CD4-positive, alpha-beta T cell (primary cell): ENCODE measurements at places on chromosomes 12 and 14.

DNA sequence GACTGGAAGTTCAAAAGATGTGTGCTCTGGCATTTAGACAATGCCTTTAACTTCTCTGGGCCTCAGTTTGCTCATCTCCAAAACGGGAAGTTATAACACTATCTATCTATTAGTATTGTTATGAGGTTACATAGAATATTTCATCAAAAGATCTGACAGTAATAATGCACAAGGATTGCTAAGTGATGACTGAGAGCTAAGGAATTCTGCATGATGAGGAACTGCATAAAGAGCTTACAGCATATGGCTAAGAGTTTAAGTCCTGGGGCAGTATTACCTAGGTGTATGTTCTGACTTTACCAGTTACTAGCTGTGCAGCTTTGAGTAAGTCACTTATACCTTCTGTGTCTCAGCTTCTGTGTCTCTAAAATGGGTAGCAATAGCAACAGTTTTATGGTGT is 160.1 kb upstream of the TMPO start:
- no peak for DNase-seq

DNA sequence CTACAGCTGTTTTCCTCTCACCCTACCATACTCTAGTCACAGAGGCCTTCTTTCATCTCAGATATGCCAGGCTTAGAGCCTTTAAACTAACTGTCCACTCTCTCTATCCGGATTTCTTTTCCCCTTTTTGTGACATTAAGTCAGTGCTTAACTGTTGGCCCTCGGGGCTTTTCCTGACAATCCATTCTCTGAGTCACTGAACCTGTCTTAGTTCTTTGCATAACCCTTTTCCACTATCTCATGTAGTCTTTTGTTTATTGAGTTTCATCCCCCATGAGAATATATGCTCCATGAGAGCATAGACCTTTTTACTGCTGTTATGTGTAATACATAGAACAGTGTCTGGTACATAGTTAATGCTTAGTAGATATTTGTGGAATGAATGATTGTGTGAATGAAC is 68.7 kb downstream of the PLEKHA5 start:
- no peak for DNase-seq

DNA sequence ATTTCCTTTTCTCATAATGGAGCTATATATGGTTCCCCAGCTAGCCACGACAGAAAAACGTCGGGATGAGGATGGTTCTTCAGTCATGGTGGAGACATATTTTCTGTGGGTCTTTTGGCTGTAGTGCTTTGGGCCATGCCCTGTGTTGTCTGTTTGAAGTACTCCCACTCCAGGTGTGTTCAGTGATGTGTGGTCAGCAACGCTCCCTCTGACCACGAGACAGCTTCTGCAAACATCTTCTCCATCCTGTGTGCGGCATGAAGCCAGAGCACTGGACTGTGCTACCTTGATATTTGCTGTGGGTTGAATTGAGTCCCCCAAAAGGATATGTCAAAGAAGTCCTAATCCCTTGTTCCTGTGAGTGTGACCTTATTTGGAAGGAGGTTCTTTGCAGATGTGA is 931.2 kb downstream of the NRXN3 start:
- no peak for DNase-seq

DNA sequence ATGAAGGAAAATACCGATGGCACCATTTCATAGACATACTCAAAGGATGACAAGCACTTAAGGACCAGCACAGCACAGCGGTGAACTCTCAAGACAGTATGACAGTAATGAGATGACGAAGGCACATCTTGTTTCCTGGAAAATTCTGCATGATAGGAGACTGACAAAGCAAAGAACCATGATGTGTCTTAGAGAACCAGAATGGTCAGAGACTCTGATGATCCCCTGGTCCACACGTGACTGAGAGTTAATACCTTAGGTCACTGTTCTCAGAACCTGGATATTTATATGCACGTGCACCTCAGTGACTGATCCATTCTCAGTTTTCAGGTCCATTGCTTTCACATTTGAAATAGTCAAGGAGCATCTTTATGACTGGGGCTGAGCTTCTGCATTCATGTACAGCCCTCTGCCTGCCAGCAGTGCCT is 35.3 kb downstream of the PROX2 start:
- no peak for DNase-seq
